Left lung (tissue), 14 donors: ENCODE measurements at places on chromosomes 3 and 15.

DNA sequence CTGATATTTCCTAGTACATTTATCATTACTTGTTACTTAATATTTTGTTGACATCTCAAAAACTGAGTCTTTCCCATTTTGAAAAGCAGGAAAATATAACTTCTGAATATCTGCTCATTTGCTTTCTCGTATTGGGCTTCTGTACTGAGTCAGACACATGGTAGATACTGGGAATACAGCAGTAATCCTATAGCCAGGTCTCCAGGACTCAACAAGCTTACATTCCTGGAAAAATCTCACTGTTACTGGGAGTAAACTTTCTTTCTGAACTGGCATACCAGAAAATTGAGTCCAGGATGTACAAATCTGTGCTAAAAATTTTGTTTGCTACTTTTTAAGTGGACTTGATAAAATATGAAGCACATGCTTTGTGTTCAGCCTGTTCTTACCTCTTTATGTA is 240.4 kb downstream of the RBMS3 start:
- DNase-seq, result no peak
- no peaks in the 10 kb centered on the region for H3K36me3 ChIP-seq
- H3K27me3 ChIP-seq, result no peaks in the 10 kb centered on the region
- no peak overlapping the region for H3K27ac ChIP-seq
- H3K4me1 ChIP-seq, result peaks cover 12% of the 10 kb centered on the region
- no peak overlapping the region for H3K4me3 ChIP-seq

DNA sequence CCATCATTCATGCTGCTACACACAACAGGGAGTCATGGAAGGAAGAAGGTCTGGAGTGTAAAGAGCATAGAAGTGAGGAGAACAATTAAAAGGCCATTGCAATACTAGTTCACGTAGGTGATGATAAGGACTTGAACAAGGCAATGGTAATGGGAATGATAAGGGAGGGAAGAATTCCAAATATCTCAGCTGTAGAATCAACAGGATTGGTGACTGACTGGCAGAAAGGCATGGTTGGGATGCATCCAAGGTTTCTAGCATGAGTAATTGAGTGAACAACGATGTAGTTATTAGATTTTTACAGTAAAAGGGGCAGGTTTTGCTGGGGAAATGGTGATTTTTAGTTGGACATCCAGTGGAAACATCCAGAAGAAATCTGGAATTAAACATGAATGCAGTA is 2.4 kb upstream of the SEC62 start:
- no peak overlapping the region for H3K4me3 ChIP-seq
- H3K27ac ChIP-seq, result no peak overlapping the region
- no peak for DNase-seq
- no peaks in the 10 kb centered on the region for H3K36me3 ChIP-seq

DNA sequence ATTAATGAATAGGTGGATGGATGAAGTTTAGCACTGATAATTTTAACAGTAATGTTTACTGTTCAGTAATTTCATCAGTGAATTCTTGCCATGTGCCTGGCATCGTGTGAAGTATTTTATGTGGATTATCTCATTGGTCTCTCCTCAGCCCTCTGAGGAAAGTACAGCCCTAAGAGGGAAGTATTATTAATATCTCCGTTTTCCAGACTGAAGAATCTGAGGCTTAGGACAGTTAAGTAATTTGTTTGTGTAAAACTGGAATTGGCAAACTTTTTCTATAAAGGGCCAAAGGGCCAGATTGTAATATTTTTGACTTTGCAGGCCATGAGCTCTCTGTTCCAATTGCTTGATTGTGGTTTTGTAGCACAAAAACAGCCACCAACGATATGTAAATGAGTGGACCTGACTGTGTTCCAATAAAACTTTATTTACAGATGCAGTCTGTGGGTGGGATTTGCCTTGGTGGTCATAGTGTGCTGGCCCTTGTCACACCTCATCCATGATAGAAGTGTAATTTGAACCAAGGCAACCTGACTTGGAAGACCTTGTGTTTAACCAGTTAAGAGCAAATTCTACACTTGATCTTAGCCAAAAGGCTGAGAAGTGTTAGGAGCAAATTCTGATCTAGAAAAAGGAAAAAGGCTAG is 255.3 kb downstream of the FEZF2 start:
- H3K27me3 ChIP-seq, result no peaks in the 10 kb centered on the region
- H3K27ac ChIP-seq, result no peak overlapping the region
- no peaks in the 10 kb centered on the region for H3K4me1 ChIP-seq
- H3K36me3 ChIP-seq, result no peaks in the 10 kb centered on the region
- no peak overlapping the region for H3K4me3 ChIP-seq

DNA sequence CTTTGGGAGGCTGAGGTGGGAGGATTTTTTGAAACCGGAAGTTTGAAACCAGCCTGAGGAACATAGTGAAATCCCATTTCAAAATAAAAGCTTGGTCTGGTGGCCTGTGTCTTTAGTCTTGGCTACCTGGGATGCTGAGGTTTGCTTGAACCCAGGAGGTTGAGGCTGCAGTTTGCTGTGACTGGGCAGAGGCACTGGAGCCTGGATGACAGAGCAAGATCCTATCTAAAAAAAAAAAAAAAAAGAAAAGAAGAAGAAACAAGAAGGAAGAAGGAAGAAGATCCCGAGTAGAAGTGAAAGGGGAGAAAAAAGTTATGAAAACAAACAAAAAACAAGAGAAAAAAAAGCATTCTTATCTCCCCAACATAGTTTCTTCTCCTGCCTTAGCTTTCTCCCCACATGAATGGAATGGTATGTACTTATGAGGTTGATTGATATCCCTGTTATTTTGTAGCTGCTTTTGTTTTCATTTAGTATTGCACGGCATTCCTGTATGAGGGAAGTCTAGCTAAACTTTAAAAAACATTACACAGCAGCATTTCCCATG is 42.4 kb downstream of the TMEM40 start:
- no peak overlapping the region for H3K27ac ChIP-seq
- no peaks in the 10 kb centered on the region for H3K36me3 ChIP-seq
- H3K4me1 ChIP-seq, result peaks cover 4% of the 10 kb centered on the region
- no peaks in the 10 kb centered on the region for H3K27me3 ChIP-seq
- DNase-seq, result no peak

DNA sequence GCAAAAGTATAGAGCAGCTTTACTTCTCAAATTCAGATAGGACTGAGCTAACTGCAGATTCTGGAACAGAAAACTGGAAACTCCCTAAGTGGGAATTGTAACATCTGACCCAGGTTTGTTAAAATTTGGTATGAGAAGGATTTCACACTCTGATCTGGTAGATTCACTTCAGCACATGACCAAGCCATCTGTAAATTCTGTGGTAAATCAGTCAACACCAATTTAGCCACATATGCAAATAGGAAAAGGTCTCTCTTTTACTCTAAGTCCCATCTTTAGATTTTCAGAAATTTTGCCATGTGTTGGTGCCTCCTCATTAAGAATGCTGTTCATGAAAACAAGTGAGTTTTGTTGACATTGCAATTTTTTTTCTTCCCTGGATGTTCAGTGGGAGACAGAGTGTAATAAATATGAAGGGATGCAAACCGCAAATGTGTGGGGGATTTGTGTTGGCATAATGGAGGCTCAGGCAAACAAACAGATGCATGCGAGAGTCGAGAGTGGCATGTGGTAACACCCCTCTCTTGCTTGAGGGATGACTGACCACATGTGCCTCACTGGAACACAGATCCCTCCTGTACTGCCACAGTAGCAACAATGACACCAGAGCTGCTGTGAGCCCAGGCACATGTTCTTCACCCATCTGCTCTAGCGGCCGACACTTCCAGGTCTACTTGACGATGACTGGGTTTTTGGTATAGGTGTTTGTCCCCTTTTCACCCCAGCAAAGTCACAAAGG is 146.6 kb downstream of the FEZF2 start:
- no peak overlapping the region for H3K4me3 ChIP-seq
- no peaks in the 10 kb centered on the region for H3K27me3 ChIP-seq
- DNase-seq, result no peak
- no peaks in the 10 kb centered on the region for H3K4me1 ChIP-seq

GRCh38 chr3:171172070-171172469 is 145.6 kb upstream of the SLC2A2 start:
- H3K4me1 ChIP-seq, result no peaks in the 10 kb centered on the region
- no peaks in the 10 kb centered on the region for H3K27me3 ChIP-seq
- no peak overlapping the region for H3K27ac ChIP-seq
- H3K36me3 ChIP-seq, result no peaks in the 10 kb centered on the region
- DNase-seq, result no peak

DNA sequence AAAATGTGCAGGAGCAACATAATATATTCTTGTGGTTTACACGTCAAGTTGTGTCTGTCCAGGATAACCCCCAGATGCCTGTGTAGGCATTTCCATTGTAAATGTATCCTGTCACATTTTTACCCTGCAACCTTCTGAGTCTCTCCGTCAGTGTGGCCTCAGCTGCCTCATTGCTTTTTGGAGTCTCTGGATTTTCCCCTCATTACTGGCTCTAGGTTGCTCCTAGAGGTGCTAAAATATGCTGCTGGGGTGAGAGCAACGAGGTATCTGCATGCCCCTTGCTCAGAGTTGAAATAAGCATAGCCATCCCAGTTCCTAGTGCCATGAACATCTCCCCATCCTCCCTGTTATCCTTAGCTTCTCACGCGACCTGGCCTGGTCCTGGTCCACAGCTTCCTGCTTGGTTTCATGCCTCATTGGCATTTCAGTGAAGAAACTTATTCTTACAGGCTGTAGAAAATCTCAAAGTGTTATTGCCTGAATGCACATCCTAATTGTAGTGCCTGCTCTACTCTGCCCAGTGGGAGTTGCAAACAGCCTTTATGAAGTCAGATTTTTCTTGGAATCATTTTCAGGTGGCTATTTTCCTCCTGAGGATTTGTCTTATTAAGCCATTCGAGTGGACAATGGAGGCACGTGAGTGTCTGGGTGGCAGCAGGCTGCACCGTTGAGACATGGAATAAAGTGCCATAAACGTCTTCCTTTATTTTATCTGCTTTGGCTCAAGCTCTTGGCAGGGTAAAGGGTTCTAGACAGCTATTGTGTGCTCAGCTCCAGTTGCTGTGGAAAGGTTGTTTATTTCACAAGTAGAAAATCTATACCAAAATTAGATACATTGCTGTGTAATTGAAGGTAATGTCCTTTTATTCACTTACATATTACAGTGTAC is 33.2 kb downstream of the OXNAD1 start:
- H3K4me1 ChIP-seq, result no peaks in the 10 kb centered on the region
- H3K27me3 ChIP-seq, result no peaks in the 10 kb centered on the region
- H3K27ac ChIP-seq, result no peak overlapping the region
- H3K36me3 ChIP-seq, result peaks cover 29% of the 10 kb centered on the region
- no peak for DNase-seq

DNA sequence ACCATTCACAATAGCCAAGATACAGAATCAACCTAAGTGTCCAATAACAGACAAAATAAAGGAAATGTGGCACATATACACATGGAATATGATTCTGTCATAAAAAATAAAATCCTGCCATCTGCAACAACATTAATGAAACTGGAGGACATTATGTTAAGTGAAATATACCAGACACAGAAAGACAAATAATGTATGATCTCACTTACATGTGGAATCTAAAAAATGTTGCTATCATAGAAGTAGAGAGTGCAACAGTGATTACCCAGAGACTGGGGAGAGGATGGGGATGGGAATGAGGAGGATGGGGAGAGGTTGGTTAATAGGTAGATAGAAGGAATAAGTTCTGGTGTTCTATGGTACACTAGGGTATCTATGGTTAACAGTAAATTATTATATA is 28.7 kb downstream of the MRPL3 start:
- no peaks in the 10 kb centered on the region for H3K27me3 ChIP-seq
- H3K27ac ChIP-seq, result no peak overlapping the region
- no peaks in the 10 kb centered on the region for H3K36me3 ChIP-seq
- no peaks in the 10 kb centered on the region for H3K4me1 ChIP-seq
- H3K4me3 ChIP-seq, result no peak overlapping the region
- no peak for DNase-seq

DNA sequence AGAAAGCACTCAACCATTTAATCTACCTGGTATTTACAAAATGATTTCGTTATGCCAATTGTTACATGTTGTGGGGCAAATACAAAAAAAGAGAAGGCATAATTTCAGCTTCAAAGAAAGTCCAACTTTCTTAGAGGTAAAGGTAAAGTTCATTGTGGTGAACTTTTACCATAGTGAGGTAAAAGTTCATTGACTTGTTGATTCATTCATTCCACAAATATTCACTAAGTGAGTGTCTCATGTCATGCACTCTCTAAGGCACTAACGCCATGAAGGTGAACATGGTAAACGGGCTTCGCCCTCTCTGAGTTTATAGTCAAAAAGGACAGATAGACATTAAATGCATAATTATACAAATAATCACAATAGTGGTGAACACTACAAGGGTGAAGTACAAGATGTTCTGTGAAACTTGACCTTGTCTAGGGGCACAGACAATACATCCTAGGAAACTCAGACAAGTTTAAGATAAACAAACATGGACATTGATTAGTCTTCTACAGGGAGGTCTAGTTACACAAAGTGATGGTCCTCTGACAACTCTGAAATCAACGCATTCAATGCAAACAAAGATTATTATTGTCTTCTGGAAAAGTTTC is 378.6 kb downstream of the MAGI1 start:
- H3K27me3 ChIP-seq, result no peaks in the 10 kb centered on the region
- no peak overlapping the region for H3K4me3 ChIP-seq
- no peak overlapping the region for H3K27ac ChIP-seq

GRCh38 chr3:81087607-81088006 is 673.8 kb downstream of the GBE1 start:
- DNase-seq, result no peak
- no peak overlapping the region for H3K4me3 ChIP-seq
- H3K36me3 ChIP-seq, result no peaks in the 10 kb centered on the region
- no peaks in the 10 kb centered on the region for H3K27me3 ChIP-seq
- no peak overlapping the region for H3K27ac ChIP-seq
- H3K4me1 ChIP-seq, result no peaks in the 10 kb centered on the region

DNA sequence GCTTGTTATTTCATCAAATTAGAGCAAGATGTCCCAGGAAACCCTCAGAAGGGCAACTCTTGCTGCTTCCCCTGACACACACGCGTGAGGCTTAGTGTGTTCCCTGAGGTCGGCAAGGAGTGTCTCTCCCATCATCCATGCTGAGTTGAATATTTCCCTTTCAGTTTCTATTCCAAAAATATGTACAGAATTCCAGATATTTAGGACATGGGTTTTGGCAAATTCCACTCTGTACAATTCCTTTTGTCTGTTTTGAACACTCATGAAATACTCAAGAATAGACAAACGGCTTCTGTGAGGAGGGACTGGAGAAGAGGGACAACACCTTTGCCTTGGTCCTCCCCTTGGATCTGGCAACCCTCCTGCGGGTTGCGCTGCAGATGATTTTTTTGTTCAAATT is 138.0 kb downstream of the DUT start:
- H3K4me3 ChIP-seq, result no peak overlapping the region
- no peaks in the 10 kb centered on the region for H3K27me3 ChIP-seq
- DNase-seq, result no peak
